ENCODE measurements at places on chromosomes 6 and 20.

GRCh38 chr6:89910902-89911240 is 16.6 kb downstream of the GJA10 start:
- no peak for DNase-seq

GRCh38 chr6:25316626-25317025 is 37.5 kb downstream of the CARMIL1 start:
- no peak for DNase-seq

DNA sequence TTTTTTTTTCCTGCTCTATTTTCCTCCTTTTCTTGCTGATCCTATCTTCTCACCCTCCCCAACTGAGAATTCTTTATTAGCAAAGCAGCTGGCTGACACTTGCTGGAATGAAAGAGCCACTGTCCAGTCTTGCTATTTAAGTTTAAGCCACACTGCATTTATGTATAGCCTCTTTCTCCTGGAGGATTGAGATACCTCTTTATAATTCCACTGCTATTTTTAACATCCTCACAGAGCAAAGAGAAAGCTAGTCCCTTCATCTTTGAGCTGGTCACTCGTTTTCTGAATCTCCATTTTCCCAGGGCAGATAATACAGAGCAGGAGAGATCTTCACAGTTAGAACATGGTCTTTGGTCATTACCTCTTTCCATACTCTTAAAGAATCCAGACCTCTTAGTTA is 36.0 kb upstream of the EEF1A1 start:
- no peak for DNase-seq

- DNase-seq = no peak
These were observed 30.8 kb downstream of the KDM1B start for GRCh38 chr6:18186033-18186432.

- no peak for DNase-seq
These were observed 27.1 kb downstream of the TASP1 start for GRCh38 chr20:13611611-13612125.

GRCh38 chr6:17927705-17928104 is 59.7 kb downstream of the KIF13A start:
- DNase-seq = no peak

DNA sequence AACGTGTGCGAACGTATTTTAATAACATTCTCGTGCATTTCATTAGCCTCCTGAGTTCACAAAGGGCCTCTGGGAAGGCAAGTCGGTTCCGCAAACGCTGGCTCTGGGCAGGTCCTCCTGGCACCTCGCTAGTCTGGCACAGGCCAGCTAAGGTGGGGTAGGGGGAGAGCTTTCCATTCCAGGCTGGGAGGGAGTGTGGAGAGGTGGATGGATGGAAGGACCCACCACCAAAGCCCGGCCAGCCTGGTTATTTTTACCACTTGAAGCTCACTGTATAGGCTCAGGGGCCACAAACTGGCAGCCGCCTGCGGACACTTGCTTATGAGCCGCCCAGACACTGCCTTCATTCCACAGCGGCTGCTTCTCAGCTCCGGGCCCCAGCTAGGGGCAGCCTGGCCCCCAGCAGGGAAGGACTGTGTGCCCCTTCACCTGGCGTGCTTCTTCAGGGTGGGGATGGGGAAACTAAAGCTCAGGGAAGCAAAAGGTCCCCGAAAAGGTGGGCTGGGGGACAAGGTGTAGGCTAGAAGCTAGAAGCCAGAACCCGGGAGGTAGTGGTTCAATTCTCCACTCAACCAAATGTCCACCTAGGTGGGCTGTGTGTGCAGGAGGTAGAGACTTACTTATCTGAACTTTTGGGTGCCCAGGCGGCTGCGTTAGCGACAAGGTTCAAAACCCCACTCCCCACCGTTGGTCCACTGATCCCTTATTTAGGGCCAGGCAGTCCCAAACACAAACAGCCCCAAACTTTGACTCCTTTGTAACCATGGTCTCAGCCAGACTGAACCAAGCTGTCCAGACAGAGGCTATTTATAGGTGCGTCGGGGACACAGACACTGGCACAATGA is 1.7 kb downstream of the PMEPA1 start:
- DNase-seq = no peak

DNA sequence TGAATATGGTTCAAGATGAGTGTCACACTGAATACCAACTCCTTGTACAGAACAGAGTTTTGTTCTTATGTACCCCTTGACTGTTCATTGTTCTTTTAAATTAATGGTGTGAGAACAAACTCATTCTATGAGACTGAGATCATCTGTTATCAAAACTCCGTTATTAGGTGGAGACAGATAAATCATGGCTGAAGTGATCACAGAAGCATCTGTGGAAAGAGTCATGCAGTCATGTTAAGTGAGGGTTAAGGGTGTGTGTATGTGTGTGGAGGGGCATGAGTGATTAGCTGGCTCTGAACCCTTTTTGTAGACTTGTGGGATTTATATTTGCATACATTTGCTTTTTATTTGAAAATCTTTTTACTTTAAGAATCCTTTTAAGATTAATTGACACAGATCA is 24.7 kb downstream of the ADGRG6 start:
- no peak for DNase-seq

DNA sequence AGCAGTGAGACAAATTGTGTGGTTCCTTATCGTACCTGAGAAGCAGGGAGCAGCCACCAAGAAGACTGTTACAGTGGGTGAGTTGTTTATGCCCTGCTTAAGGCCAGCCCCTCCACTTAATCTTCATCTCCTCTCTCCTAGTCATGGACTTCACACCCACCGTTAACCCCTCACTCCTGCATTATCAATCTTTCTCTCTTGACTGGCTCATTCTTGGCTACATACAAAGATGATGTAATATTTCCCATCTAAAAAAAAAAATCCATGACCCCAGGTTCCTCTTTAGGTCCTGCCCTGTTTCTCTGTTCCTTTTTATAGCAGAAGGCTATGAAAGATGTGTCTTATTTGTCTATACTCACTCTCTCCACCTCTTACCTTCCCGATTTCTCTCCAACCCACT is 72.4 kb downstream of the SHLD1 start:
- DNase-seq = no peak

DNA sequence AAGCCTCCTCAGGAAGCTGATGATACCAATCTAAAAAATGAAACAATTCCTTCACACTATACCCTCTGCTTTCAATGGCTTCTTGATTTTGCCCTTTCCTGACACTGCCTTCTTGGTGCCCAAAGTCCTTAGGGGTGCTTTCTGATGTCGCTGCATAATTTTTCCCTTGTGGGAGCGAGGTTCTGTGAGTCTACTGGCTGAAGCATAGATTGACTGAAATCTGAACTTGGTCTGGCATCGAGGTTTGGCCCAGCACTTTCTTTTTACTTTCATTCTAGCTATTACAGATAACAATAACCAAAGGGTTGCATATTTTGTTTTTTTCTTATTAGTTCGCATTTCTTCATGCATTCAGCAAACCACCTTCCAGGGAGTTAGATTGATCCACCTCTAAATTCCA is 65.8 kb downstream of the E2F3 start:
- DNase-seq = no peak

DNA sequence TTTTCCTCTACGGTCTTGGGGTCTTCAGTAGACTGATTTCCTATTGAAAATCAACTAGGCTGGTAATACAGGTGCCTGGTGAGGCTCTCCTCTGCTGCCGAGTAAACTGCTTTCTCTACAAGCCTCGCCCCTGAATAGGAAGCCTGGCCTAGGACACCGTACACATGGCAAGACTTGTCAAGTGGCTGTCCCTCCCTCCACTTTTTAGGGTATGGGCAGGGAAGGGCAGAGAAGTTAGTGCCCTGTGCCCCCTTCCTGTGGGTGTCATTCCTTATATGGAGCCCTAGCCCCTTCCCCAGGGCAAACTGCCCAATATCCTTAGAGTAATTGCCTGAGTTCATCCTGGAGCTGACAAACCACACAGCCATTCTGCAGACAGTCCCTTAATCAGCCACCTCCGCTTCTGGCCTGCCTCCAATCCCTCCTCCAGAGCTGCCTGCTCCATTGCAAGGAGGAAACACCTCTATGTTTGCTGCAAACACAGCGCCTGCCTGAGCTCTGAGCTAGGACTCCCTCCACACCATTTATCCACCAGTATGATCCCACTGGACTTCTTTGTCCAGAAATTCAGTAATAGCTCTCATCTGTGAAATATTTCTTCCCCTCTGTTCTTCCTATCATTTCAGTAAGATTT is 93.1 kb downstream of the CHD6 start:
- DNase-seq = no peak

DNA sequence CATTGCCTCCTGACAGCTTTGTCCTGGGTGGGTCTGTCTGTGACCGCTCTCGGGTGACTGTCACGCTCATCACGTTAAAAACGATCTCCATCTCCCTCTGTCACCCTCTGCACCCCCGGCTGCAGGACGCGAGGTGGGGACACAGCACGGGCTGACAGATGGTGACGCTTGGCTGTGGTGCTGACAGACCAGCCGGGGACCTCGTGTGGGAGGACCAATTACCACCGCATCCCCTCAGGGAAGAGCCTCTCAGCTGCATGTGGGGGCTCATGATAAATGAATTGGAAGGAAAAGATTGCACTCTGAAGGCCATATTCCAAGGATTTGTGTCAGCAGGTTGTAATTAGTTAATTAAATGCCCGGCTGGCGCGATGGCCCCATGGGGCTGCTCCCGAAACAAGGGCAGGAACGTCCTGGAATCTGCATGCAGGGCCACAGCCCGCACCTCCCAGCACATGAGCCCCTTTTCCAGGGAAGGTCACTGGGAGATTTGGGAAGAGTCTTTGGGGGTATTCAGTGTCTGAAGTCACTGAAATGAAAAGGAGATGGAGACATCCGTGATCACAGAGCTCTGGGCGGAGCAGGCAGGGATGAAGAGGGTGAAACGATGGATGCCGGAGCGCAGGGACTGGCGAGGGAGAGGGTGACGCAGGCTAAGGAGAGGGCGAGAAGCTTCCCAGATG is 87.1 kb downstream of the ERMARD start:
- DNase-seq = no peak

DNA sequence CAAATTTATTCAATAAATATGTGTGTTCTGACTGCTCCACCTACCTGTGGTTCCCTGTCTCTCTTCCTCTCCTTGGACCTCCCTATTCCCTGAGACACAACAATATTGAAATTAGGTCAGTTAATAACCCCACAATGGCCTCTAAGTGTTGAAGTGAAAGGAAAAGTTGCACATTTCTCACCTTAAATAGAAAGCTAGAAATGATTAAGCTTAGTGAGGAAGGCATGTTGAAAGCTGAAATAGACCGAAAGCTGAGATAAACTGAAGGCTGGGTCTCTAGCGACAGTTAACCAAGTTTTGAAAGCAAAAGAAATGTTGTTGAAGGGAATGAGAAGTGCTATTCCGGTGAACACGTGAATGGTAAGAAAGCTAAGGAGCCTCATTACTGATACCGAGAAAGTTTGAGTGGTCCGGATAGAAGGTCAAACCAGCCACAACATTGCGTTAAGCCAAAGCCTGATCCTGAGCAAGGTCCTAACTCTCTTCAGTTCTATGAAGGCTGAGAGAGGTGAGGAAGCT is 34.1 kb downstream of the UST start:
- no peak for DNase-seq

GRCh38 chr20:37361336-37361735 is 15.4 kb downstream of the SRC start:
- no peak for DNase-seq

DNA sequence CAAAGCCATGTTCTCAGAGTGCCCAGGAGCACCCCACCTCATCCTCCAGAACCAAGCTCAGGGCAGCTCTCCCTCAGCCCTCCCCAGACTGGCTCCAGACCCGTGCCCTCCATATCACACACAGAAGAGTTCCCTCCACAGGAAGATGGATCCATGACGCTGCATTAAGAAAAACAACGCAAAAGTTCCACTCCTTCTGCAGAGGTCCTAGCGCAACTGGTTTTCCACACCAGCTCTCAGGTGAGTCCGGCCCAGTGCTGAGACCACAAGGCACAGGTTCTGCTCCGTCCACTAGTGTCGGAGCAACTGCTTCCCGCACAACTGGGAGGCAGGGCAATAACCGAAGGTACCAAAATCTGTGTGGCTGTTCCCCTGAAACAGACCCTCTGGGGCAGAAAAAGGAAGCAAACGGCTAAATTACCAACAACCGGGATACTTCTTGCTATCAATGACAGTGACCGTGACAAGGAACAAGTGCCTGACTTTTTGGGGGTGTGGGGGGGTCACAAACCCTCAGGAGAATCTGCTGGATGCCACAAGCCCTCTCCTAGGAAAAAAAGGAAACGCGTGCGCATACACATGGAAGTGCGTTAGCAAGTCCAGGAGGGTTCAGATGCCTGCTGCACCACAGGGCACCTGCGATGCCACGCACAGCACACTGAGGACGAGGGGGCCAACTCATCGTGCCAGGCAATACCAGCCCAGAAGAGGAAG is 49.2 kb downstream of the MYH7B start:
- DNase-seq = no peak

GRCh38 chr6:155549028-155549798 is 93.6 kb upstream of the NOX3 start:
- DNase-seq = no peak

DNA sequence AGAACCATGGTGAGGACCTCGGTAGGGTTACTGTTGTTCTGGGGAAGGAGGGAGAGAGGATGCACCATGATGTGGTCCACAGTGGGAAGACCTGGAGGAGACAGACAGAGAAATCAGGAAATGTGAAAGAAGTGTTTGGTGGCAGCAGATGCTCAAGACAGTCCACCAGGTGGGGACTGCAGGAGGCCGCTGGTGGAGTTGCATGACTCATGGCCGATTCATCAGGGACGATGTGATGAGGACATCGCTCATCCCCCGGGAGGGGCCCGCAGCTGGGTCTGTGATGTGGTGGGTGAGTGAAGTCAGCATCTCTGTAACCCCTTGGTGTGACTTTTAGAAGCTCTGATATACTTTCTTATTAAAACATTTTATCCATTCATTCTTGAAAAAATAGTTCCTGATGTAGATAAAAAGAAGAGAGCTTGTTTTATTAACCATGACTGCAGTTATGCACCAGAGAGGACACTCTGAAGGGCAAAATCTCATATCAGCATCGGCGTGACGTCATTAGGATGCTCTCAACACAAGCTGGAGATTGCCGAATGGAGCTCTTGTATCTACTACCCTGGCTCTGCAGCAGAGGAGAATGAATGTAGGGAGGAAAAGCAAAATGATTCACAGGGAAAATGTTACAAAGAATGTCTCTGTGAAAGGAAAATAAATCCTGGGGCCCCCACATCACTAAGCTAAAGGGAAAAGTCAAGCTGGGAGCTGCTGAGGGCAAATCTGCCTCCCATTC is 71.2 kb downstream of the RAMACL start:
- peak; percentile 28 for DNase-seq

DNA sequence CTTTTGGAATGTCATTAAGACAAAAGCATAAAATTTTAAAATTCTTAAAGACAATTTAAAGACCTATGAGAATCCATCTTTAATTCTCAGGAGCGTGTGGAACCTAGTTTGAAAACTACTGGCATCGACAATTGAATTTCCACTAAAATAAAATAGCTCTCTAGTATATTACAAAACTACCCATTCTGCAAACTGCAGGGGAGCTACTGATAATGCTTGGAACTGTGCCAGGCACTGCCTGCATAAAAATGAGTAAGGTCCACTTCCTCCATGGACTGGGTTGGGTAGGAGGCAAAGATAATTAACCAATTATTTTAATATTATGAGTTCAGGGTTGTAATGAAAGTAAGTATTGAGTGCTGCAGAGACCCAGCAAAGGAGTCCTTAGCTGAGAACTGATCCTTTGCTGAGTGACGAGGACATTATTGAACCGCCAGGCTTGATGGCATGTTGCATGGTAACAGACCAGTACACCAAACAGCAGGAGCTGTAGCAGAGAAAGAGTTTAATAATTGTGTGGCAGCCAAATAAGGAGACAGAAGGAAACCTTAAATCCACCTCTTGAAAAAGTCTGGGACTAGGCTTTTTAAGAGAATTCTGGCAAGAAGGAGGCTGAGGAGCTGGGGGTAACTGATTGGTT is 261.3 kb downstream of the ESR1 start:
- no peak for DNase-seq
